ENCODE measurements at places on chromosomes 16 and 17. TPM values are rescaled to one million over a fixed set of nuclear protein-coding genes. Genes with fewer than 3 reads are reported as not detected.

Gene PPM1E
- total RNA-seq, result 1.1 TPM

Gene ALOX12
- 0.34 TPM for total RNA-seq

Gene OR1A1
- not detected for total RNA-seq

Gene HEXIM2
- 5.3 TPM for total RNA-seq

Gene FOXN1
- 1.0 TPM for total RNA-seq

Gene TMED6
- total RNA-seq, result 5.3 TPM

Measured in type B pancreatic cell (in vitro differentiated cells).